EL (cell line): ENCODE measurements at places on chromosomes 3 and 15.

DNA sequence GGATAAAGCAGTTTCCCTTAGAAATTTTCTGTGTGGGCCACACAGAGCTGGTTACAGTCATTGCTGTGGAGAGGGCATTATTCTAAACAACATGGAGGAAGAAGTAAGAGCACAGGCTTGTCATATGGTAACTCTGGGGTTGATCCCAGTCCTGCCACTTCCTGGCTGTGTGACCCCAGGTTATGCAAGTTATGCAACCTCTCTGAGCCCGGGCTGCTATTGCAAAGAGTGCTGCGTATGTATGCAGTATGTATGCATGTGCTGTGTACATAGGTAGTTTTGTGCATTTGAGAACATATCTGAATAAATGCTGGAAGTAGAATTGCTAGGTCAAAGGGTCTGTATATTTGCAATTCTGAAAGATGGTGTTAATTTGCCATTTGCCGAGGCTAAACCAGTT lies 9.2 kb downstream of the SPSB4 start:
- DNase-seq = no peak

GRCh38 chr3:15801298-15801697 lies 3.5 kb upstream of the ANKRD28 start:
- DNase-seq = no peak

DNA sequence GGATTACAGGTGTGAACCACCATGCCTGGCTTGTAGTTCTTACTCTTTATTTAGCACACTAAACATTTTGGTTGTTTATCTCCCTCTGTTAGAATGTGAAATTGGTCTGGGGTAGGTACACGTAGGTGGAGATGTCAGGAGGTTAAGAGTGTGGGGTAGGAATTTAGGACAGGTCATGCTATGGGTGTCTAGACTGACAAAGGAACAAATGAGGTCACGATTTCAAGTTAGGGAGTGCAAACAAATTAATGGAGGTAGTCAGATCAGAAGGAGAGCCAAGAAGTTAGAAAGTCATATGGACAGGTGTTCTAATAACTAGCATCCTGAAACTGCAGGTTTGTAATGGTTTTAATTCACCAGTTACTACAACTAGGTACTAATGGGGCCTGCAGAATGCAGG lies 19.8 kb downstream of the CDV3 start:
- DNase-seq = no peak

GRCh38 chr15:38474155-38474757 lies 20.3 kb downstream of the FAM98B start:
- peak; percentile 67 for DNase-seq

DNA sequence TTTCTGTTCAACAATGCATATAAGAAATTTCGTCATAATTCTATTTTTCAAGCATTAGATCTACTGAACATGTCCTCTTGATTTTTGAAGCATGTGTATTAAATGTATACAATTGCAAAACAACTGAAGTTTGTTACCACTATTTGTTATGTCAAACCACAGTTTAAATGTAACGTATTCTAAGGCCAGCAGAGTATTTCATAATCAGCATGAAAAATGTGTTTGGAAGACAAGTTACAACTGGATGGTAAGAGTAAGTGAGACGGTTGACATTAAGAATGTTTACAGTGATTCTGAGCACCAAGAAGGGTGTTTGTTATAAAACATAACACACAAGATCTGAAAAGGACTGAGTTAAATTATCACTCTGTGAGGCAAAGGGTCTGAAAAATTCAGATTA lies 738.4 kb downstream of the PLOD2 start:
- DNase-seq = no peak

DNA sequence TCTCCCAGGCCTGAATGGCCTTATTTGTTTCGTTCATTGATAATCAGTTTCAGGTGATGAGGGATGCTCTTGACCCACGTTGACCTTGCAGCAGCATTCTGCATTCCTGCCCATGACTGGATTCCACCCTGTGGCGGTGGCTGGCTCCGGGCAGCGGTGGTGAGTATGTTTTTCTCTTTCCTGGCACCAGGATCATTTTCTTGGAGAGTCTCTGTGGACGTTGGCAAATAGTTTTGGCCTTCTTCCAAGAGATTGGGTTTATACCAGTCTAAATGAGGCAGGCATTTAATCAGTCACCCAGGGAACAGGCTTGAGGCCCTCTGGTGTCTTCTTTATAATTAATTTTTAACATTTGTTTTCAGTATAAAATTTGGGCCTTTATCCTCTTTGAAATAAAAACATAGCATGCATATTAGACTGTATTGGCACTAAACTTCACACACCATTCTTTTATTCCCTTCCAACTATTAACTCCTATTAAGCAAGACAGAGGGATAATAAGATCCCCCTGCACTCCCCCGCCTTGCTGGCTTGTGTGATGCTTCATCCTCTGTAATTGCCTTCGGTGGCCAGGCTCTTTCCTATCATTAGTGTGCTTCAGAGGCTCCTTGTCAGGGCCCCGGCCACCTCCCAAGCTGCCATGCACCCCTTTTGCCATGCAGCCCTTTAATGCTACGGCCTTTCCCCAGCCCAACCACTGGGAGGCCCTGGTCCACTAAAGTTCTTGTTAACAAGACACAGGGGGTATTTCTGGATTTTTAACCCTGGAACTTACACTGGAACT lies 176.2 kb upstream of the TOPAZ1 start:
- no peak for DNase-seq

DNA sequence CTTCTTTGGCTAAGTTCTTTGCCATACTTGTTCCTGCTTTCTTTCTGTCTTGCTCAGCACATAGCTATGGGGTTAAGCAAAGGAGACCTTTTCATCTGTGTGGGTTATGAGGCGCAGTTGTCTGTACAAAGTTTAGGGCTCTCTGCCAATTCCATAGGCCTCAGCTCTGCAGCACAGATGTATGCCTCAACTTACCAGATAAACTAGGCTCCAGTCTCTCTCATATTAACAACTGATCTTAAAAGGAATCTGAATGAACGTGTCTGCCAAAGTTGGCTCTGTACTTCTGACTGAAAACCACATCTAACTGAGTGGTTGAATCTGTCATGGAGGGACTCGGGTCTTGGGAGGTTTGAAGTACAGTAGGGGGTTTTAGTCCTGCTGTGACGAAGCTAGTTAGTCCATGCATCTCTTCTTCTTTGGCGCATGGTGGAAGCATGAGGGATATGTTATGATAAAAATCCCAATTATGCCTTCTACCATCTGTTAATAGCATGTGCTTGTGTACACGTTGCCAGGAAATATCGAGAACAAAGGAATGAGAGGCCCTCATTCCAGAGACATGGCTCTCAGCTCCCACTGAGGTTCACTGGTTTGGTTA lies 114.6 kb upstream of the TSC22D2 start:
- DNase-seq = peak; percentile 84

DNA sequence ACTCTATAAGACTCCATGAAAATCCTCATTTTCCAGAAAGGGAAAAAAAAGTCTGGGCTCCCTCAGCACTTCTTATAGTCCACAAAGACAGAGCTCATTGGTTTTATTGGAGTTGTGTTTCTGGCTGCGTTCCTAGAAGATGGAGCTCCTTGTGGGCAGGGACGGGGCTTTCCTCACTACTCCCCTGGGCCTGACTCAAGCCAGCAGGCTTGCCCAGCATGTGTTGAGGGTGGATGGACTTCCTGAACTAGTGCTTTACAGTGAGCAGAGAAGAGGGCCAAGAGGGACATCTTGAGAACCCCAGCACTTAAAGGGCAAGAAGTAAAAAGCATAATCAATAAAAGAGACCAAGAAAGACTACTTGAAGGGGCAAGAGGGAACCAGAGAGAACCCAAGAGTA lies 43.2 kb upstream of the EPHB1 start:
- no peak for DNase-seq

- DNase-seq = no peak
These were observed 25.4 kb downstream of the GOLGB1 start for GRCh38 chr3:121724130-121724529.

DNA sequence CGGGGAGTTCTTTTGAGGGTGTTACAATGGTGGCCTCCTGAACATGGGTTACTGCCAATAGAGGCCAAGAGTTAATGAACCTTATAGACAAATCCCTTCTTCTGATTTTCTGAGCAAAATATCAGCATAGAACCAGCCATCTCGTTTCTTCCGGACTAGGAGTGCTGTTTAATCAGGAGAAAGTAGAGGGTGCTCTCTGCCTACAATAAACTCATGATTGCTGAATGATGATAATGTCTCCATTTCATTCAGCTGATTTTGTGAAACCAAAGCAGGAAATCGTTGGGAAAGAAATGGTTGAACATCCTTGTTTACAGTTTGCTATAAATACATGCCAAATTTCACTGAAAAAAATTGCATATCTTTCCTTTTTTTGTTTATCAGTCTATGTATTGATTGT lies 142.8 kb upstream of the PLSCR5 start:
- peak; percentile 56 for DNase-seq

GRCh38 chr3:153958635-153959595 lies 162.3 kb upstream of the ARHGEF26 start:
- DNase-seq = no peak

GRCh38 chr3:38110314-38111050 lies 26.4 kb downstream of the ACAA1 start:
- DNase-seq = no peak

GRCh38 chr15:68197170-68197492 lies 8.0 kb downstream of the CALML4 start:
- no peak for DNase-seq

DNA sequence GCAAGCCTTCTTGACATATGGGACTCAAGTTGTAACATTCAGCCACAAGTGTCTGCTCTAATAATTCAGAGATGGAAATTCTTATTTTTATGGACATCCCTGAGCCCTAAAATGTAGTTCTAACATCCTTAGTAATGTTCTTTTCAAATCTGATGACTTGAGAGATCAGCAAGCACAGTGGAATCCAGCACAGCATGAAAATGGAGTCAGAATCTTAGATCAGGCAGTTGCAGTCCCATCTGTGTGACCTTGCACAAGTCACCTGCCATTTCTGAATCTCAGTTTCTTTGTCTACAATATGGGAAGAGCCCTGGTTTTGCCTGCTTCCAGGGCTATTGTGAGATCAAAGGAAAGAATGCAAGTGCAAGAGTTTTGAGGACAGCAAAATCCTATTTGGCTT lies 183.9 kb upstream of the LPP start:
- DNase-seq = no peak

DNA sequence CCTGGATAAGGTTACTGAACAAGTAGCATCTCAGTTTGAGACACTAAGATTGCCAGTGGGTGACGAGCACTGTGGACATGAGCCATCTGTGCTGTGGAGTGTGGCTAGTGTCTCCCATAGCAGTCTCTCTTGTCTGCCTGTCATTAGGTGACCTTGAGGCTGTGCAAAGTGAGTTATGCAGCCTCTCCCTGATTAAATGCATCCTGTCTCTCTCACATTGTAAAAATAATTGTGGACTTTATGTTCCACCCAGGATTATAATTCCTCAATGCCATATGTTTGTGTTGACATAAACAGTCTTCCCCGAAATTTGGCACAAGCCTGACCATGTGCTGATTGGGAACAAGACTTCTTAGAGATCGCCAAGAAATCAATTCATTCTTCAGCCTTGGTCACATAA lies 168.9 kb downstream of the MYRIP start:
- no peak for DNase-seq

DNA sequence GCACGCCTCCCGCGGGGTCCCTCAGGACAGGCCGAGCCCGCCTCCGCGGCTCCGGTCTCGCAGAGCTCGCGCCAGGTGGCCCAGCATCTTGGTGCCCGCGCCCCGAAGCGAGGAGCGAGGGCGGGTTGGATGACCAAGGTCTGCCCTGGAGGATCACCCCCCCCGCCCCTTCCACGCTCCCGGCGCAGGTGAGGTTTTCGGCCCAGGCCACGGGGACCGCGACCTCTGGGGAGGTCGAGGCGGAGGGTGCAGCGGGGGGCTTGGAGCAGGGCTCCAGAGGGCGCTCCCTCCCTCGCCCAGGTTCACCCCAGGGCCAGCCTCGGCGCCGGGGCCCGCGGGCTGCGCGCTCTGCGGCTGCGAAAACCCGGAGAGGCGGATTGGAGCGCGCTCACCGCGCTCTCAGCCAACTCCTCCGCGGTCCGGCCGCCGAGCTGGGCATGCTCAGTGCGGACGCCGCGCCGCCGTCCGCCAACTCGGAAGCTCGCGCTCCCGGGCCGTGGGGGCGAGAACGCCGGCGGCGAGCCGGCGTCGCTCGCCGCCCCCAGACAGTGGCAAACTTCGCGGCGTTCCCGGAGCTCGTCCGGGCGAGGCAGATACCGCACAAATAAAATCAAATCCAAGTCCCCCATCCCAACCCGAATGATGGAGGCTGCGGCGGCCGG lies at the start of gene MED12L:
Gene MED12L, plus strand, starts transcription at position 438 of the 662 bp plus-strand sequence. CDS start 1,263 bp downstream, outside the sequence.
- peak; percentile 72 for DNase-seq

DNA sequence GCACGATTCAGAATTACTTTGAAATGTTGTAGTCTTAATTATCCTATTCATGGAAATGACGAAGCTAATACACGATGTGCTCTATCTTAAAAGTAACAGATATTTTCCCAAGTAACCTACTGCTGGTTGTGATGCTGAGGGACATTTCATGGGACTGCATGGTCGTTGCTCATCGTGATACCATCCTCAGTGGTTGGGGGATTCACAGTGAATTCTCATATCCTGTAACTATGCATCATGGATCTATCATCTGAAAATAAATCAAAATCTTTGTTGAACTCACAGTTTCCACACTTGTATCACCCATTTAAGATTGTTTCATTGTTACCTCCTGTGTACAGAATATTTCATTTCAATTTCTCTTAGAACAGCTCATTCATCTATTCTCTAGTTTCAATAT lies 84.7 kb downstream of the OPA1 start:
- DNase-seq = no peak

DNA sequence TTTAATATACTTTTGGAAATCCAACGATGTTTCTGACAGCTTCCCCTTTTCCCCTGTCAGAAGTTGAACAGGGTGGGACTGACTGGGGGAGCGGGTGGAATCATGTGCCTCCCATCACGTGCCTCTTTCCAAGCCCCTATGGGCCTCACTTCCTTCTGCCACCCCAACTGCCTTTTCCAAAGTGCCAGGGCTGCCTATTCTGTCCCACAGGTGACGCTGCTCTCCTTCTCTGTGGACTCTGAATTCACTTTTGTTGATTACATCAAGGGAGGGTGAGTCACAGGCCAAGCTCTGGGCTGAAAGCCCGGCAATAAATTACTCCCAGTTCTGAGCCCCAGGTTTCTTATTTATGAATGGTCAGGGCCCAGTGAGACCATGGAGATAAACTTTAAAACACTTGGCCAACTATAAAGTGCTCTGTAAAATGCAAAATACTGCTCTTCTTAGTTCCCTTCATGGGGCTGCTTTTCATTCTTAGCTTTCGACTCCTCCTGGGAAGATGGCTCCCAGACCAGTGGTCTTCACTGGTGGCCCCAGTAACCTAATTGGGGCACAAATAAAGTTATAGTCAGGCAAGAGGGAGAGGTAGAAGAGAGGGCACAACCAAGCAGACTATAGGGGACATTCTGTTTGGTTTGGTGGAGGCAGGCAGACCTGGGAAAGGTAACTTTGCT lies 12.3 kb downstream of the CPNE9 start:
- DNase-seq = peak; percentile 88

DNA sequence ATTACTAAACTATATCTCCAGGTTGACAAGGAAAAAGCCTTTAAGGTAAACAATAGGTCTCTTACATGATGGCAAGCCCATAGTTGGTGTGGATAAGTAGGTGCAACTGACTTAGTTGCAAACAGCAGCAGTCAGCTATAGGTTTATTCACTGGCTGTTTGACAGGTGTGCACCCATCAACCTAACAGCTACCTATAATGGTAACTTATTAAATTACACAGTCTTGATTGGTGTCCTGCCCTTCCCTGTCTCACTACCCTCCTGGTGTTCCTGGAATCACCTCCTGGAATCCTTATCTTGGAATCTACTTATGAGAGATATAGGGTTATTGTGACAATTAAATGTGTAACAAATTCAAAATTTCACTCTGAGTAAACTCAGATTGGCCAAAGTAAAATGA lies 467.8 kb upstream of the UBE2E2 start:
- no peak for DNase-seq

- DNase-seq = peak; percentile 75
These were observed 35.9 kb upstream of the BNC1 start for GRCh38 chr15:83320404-83320803.

GRCh38 chr3:141653847-141654246 lies 84.3 kb upstream of the RNF7 start:
- no peak for DNase-seq
